ENCODE measurements at places on chromosomes 1 and 21. TPM values are rescaled to one million over a fixed set of nuclear protein-coding genes. Genes with fewer than 3 reads are reported as not detected.

DNA sequence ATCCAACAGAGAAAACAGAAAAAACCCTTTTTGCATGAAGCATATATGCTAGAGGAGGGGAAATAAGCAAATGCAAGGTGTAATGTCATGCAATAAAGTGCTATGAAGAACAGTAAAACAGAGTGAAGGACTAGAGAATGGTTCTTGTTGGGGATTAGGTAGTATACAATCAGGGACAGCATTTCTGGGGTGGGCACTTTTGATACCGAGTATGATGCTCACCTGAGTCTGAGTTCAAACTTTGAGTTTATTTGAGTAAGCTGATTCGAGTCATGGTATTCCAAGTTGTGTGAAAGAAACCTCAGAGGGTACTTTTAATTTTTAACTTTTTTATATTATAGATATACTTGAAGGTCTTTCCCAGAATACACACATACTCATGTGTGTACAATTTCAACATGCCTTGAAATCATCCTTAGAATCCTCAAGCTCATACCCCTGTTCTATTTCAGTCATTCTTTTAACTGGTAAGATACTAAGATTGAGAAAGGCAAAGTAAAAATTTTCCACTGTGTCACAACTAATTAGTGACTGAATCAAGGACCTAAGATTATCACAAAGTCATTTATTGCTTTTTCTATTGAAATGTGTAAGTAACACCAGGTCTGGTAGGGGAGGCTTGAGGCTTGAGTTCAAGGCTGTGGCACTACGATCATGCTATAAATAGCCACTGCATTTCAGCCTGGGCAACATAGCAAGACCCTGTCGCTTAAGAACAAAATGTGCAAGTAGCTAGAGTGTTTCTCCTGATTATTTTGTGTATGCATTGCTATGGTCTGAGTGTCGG is 12.1 kb downstream of the LRRC8B start:
- no peak for DNase-seq

DNA sequence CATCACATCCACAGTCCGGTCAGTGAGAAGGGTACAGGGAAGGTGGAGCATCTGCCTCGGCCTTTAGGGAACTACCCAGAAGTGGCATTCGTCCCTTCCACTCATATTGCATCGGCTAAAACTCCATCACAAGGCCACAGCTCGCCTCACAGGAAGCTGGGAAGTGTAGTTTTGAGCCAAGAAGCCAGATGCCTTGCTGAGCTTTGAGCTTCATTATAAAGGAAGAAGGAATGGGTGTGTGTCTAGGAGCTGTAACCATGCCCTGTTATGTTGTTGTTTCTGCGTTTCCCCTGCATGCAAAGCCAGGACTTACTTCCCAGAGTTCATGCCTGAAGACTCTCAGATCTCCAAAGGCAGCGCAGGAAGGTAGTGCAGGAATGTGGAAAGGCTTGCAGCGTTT is 61.1 kb downstream of the OPTC start:
- no peak for DNase-seq

GRCh38 chr1:45044916-45045315 is 32.9 kb downstream of the UROD start:
- no peak for DNase-seq

- no peak for DNase-seq
These were observed 334.2 kb downstream of the NTNG1 start for GRCh38 chr1:107474877-107475612.

DNA sequence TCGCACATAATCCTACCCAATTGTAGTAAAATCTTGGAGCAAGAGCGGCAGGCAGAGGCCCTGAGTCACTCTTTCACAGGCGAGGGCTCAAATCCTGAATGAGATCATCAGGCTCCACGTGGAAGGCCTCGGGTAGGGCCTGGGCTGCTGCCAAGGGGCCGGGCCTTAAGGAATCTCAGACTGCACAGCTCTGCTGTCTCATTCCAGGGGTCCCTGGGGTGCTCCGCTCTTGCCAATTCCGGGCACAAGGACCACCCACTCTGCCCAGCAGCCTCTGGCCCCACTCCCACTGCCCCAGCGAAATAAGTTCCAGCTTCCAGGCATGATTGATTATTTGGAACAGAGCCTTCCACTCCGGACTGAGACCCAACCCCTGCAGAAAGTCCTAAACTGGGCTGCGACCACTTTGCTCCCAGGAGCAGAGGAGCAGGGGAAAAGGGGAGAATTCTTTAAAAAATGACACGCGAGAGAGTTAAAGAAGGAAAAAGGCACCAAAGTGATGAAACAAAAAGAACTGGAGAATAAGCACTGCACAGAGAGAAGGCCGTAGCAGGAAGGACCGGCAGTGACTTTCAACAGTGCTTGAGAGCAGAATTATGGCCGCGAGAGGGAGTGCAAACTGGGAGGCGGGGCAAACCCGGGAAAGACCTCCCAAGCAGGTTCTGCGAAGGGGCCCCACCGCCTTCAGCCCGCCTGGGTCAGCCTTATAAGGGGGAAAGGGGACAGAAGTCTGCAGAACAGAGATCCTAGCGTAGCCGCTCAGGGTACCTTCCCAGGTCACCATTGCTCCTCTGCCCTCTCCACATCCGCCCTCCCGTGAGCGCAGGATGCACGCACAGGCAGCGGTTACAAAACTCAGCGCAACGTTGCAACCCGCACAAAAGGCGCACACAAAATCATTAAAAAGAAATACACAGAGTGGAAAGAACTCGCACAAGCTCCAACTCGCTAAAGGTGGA is 2.0 kb downstream of the ADAMTS1 start:
- DNase-seq, result peak; percentile 90

DNA sequence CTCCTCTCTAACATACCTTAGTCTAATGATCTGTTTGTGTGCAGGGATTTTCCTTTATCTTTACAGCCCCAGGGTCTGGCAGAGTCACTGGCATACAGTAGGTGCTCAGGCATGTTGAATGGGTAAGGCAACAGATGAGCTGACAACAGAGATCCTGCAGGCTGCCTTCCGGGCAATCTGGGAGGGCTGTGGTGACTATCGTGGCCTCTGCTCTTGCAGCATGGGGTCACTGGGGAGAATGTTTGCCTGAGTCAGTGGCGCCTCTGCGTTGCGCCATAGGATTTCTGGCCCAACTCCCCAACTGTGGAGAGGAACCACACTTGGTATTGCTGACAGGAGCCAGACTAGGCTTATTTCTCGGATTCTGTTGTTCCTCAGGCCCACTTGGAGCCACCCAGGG is 93.8 kb downstream of the LAMC2 start:
- no peak for DNase-seq

DNA sequence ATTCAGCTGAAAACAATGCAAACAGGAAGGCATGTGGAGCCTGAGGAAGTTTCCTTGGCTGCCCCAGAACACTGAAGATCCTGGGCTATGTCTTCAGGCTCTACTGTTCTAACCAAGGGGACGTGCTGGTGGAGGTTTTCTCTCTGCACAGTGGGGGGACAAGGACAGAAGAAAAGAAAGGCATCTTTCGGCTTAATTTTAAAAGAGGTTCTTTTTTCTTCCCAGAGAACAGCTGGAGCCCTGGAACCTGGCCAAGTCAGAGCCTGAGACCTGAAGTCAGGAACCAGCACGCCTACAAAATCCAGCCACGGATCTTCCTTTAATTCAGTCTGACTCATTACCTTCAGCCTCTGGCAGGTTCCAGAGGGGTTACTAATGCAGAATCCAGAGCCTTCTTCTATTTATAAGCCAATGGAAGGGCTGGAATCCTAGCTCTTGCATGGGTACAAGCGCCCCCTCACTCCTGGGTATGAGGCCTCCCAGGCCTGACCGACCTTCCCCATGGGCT is 19.8 kb downstream of the CTNNBIP1 start:
- peak; percentile 71 for DNase-seq

- no peak for DNase-seq
These were observed 18.0 kb downstream of the PCP4 start for GRCh38 chr21:39885119-39885848.

GRCh38 chr21:24045775-24046215 is 1561.5 kb downstream of the MRPL39 start:
- DNase-seq, result no peak

- DNase-seq, result no peak
These were observed 315.5 kb upstream of the CAMK1G start for GRCh38 chr1:209267968-209268367.

GRCh38 chr1:68819190-68819829 is 322.4 kb upstream of the DEPDC1 start:
- no peak for DNase-seq

DNA sequence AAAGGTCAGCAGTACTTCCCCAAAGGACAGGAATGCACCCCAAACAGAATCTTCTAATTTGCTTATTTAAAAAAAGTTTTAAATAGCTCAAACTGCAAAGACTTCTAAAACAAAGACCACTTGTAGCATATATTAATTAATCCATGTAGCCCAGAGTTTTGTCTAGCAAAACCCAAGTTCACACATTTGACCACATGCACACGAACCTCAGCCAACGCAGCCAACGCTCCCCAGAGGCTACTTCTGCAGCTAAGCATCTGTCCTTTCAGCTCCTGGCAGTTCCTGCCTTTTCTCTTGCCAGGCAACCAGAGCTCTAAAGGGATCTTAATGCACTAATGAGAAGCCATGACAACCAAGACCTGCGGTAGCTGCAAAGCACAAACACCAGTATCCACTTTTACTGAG is 89.6 kb downstream of the RERE start:
- DNase-seq, result no peak

GRCh38 chr1:40058453-40059337 is 18.2 kb downstream of the CAP1 start:
- no peak for DNase-seq

DNA sequence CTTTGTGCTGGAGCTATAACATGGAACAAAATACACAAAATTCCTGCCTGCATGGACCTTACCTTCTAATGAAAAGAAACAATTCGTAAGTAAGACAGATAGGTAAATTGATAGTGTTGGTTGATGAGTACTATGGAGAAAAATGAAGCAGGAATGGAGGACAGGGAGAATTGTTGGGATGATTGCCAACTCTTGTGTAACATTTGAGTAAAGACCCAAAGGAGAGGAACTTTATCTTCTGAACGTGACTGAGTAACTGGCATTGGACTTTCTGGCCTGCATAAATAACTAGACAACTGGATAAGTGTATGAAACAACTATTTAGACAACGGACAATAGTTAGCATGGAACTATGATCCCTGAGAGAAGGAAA is 6.8 kb upstream of the EFCAB14 start:
- DNase-seq, result no peak

DNA sequence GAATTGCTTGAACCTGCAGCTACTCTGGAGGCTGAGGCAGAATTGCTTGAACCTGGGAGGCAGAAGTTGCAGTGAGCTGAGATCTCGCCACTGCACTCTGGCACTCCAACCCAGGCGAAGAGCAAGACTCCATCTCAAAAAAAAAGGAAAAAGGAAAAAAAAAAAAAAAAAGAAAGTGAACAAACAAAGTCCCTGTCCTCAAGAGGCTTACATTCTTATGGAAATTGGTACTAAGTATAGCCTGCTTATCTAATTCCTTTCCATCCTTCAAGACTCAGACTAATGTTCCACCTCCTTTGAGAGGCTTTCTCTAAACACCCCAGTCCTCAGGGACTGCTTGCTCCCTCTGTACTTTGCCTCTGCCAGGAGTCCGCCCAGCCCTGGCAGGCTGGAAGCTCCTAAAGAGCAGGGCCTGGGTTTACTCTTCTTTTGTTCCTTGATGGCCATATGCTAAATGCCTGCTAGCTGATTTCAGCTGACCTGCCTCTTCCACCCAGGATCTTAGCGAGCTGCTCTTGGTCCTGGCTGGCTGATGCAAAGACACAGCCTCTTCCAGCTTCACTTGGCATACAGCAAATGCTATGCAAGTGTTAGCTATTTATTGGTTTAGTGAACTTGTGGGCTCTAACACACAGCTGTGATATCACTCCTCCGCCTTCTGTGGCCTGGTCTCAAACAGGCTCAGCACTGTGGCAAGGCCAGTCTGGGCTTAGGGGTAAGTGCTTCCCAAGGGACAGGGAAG is 9.8 kb downstream of the SLC9A1 start:
- DNase-seq, result no peak

DNA sequence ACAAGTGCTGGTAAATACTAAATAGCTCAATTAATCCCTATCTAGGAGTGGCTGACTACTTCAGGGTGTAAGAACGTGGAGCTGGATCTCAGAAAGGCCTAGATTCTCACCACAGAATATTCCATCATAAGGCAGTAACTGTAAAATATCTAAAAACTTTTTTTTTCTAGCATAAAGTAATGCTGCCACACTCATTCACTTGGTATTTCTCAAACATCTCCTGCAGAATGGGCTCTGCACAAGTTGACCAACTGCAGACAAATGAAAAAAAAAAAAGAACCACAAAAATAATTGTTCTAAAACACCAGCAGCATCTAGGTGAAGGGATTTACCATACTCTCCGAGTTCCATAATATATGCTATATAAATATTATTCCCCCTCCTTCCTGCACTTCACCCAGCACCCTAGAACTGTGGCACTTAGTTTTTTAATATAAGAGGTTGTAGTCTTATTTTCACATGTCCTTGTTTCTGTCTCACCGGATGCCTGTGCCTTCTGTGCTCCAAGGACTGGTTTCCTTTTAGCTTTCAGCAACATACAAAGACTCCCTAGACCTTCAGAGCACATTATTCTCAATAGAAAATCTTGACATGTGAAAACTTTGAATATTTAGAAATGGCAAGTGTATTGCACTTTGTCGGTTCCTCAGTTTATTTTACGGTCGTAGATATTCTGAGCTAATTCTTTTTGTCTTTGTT is 8.9 kb downstream of the VSIG8 start:
- DNase-seq, result no peak

- no peak for DNase-seq
These were observed 211.4 kb upstream of the GREM2 start for GRCh38 chr1:240823357-240823756.

GRCh38 chr1:70360321-70360720 is 5.8 kb upstream of the ANKRD13C start:
- DNase-seq, result no peak

GRCh38 chr1:14616632-14617396 is 18.3 kb downstream of the KAZN start:
- no peak for DNase-seq

- DNase-seq, result no peak
These were observed 44.1 kb upstream of the WLS start for GRCh38 chr1:68276448-68276847.

DNA sequence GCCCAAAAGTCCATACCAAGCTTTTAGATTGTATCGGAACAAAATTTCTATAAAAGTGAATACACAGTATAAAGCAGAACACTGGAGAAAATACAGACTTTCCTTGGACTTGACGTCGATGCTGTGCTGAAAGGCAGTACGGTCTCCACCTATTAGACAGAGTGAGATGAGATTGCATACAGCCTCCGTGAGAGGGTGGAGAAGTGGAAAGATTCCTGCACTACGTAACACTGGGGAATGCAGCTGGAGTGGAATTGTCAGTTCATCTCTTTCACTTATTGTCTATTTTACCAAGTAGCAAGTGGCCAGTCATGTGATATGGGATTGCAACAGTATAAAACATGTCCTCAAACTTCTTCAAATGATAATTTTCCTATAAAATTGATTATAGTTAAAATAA is 209.5 kb downstream of the ZP4 start:
- DNase-seq, result no peak

GRCh38 chr1:28437924-28438699 is 67.7 kb upstream of the RCC1 start:
- peak; percentile 93 for DNase-seq

Gene DENND2D
- total RNA-seq, result 29.8 TPM

Gene RGS16
- total RNA-seq, result 0.37 TPM

Gene CA6
- total RNA-seq, result 17.8 TPM

Gene HEATR1
- total RNA-seq, result 17.3 TPM

Gene KRTAP21-2
- total RNA-seq, result 1.7 TPM

Gene ZNF697
- 3.6 TPM for total RNA-seq

Gene CYP4X1
- total RNA-seq, result 3.1 TPM

Gene GPATCH3
- total RNA-seq, result 12.4 TPM

Gene SKI
- 73.0 TPM for total RNA-seq

Gene AMY1C
- total RNA-seq, result not detected

Gene FAM72B
- 1.5 TPM for total RNA-seq

Data from lower leg skin (tissue), 4 donors.